ENCODE measurements at places on chromosomes 7 and 10.

DNA sequence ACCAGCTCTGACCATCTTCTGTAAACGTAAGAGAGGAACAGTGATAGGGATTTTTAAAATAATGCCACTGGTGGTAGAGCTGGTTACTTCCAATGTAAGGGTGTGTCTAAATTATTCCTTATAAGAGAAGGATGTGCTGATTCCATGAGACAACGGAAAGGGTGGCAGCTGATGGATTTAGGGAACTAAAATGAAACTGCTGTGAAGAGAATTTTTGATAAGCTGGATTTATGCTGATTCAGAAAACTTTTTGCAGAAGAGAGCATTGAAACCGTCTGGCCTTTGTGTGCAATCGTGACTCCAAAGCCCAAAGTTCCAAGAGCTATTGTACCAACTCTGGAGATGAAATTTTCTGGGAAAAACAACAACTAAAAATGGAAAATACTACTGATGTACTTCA is 301.0 kb downstream of the PRPF18 start:
- DNase-seq, result no peak

- no peak for DNase-seq
Measured at GRCh38 chr10:113522460-113522859, 30.4 kb upstream of the HABP2 start.

- no peak for DNase-seq
Measured at GRCh38 chr7:19701471-19701870, 7.4 kb downstream of the POLR1F start.

GRCh38 chr7:84647797-84648757 is 453.5 kb upstream of the SEMA3A start:
- no peak for DNase-seq

DNA sequence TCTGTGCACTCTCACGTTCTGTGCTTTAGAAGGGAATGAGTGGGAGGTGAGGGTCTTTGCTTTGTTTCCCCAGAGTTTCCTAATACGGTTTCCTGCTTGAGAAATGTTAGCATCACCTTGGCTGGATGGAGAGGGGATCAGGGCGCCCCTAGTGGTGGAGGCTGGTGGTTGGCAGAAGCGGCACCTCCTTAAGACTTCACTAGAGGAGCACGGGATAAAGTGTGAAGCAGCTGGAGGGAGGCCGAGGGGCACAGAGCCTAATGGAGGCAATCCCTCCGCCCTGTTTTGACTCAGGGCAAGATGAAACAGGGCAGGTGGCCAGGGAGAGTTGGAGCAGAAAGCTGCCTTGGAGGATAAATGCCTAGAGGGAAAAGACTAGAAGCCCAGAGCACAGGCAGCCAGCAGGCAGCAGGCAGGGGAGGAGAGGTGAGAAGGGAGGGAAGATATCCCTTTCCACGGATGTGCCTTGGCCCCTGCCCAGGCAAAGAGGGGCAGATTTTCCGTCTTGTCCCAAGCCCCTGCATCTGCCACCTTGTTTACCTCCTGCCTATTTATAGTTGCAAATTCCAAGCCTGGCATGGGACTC is 56.0 kb upstream of the BTRC start:
- peak; percentile 59 for DNase-seq

DNA sequence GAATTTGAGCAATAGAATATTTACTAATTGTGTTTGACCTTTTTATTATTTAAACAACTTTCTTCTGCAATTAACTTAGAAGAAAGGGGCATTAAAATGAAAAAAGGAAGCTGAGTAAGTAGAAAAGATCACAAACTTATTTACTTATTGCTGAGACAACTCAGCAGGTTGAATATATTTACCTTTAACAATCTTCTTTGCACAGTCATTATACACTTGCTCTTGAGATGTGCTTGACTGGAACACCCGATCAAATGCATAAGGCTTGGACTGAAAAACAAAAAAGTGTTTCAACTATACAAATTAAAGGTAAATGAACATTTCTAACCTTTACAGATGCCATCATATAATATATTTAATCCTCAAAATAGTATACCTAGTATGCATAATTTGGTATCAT is 7.9 kb downstream of the KIF5B start:
- DNase-seq, result no peak

GRCh38 chr7:48052748-48053147 is 17.4 kb downstream of the C7orf57 start:
- DNase-seq, result peak; percentile 17

DNA sequence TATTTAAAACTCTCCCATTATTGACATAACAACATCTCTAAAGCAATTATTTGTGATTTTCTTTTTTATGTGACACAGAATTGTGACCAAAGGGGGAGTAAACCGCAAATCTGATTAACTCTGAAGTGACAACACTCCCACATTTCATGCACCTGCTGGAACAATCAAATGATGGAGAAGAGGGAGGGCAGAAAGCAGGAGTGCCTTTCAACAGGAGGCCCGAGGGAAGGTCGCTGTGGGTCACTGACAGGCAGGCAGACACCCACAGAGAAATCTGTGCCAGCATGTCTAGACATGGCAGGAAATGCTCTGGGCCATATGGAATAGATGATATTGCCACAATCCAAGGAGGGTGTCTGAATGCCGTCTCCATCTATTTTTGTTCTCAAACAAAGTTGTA is 247.3 kb downstream of the DOCK4 start:
- DNase-seq, result no peak

GRCh38 chr7:3616306-3616705 is 315.3 kb downstream of the SDK1 start:
- DNase-seq, result no peak

DNA sequence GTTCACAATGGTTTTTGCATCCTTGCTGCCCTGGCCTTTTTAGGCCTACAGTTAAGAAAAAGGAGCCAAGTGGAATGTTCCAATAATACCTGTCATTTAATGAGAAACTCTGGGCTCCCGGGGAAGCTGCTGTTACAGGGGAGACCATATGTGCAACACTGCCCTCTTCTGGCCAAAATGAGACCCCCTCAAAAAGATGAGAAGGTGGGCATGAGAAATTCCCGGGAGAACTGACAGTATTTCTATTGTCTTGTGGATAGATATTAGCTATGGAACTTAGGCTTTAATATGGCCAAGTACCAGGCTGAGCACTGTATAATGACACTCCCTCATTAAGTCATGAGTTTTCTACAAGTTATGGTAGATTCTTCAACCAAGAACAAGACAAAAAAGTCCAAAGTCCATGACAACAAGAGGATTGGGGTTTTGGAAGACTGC is 99.4 kb downstream of the CCDC3 start:
- peak; percentile 6 for DNase-seq

GRCh38 chr7:25863005-25863728 is 288.8 kb upstream of the NFE2L3 start:
- DNase-seq, result no peak

- DNase-seq, result no peak
Measured at GRCh38 chr10:20277820-20278219, 461.6 kb downstream of the PLXDC2 start.

- no peak for DNase-seq
Measured at GRCh38 chr10:23540401-23541030, 101.6 kb downstream of the OTUD1 start.

GRCh38 chr7:128390871-128391565 is 18.8 kb downstream of the IMPDH1 start:
- no peak for DNase-seq

GRCh38 chr7:90411510-90411909 is 8.2 kb downstream of the CLDN12 start:
- no peak for DNase-seq

DNA sequence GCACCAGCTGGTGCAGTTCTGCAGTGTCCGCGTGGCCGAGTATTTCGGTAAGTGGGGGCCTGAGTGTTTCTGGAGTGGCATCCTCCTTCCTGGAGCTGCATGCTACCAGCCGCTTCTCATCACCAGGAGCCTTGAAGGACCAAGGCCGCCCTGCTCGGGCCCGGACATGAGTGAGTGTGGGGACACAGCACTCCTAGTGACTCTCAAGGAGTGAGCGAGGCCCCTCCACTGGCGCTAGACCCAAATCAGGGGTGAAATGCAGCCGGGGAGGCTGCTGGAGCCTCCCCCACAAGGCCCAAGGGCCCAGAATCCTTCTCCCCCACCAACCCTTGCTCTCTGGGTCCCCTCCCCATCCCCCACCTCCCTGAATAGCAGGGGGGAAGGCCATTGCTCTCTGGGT is 48.0 kb downstream of the CAMK2B start:
- no peak for DNase-seq

- no peak for DNase-seq
Measured at GRCh38 chr7:36300696-36301350, 88.8 kb upstream of the ANLN start.

DNA sequence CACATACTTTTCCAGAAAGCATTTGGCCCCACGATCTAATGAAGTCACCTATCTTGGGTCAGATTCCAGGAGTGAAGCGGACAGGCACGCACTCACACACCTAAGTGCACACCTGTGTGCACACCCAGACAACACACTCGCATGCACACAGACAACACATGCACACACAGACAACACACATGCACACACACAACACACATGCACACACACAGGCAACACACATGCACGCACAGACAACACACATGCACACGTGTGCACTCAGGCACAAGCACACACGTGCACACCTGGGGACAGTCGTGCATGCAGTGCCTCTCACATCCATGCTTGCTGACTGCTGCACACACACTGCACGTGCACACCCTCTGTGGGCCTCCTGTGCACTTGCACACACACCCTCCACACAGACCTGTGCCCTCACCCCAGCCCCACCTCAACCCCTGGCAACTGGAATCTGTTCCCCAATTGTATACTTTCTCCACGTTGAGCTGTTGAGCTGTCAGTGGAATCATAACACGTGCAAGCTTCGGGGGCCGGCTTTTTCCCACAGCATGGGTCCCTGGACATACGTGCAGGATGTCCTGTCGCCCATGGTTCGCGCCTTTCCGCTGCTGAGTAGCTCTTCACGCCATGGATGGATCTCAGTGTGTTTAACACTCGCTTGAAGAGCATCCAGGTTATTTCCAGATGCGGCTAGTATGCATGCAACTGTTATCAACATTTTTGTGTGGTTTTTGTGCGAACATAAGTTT is 55.3 kb upstream of the CFAP46 start:
- no peak for DNase-seq

- peak; percentile 61 for DNase-seq
Measured at GRCh38 chr10:73096041-73096448, 621 bp downstream of the P4HA1 start.

DNA sequence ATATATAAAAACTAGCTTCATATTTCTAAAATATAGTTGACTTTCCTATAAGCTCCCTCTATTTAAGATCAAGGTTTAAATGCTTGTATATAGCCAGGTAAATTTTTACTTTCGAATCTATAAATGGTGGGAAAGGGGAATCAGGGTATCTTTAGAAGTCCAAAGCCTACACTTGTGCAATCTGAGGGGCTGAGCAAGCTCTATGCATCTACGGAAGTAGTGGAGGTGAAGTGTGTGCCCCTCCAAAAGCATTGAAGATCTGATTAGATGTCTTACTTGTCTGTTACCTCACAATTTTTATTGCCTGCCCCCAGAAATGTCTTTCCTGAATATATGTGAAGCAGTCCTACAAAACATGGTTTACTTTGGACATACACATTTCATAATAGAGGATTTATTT is 1.6 kb downstream of the AKAP9 start:
- DNase-seq, result no peak

DNA sequence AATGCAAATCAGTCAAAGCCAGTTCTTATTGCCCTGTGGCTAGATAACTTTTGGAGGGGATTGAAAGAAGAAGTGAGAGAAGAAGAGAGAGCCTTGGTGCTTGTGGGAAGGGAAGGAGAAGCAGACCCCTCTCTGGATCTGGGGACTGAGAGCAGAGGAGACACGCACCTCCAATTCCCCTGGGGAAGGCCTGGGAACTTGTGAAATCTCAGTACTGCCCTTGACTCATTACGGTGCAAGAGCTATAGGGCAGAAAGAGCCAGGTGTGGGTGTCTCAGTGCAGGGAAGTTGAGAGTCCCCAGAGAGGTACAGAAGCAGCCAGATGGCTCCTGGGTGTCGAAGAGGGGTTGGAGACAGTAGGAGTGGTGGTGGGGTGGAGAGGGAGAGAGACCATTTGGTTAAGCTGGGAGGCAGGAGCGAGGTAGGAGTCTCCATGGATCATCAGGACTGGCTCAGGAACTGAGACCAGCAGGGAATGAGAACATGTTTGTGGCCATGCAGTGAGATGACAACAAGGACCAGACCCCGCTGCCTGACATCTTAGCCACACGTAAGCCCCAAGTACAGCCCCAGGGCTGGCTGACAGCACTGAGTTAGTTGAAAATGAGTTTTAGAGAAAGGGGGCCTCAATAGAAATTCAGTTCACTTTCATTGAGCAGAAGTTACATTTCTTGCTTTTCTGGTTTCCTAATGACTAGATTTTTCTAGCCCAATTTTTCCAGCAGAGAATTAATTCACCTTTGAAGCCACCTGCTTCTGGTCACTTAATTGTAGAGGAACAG is 238.2 kb downstream of the BUB3 start:
- no peak for DNase-seq

DNA sequence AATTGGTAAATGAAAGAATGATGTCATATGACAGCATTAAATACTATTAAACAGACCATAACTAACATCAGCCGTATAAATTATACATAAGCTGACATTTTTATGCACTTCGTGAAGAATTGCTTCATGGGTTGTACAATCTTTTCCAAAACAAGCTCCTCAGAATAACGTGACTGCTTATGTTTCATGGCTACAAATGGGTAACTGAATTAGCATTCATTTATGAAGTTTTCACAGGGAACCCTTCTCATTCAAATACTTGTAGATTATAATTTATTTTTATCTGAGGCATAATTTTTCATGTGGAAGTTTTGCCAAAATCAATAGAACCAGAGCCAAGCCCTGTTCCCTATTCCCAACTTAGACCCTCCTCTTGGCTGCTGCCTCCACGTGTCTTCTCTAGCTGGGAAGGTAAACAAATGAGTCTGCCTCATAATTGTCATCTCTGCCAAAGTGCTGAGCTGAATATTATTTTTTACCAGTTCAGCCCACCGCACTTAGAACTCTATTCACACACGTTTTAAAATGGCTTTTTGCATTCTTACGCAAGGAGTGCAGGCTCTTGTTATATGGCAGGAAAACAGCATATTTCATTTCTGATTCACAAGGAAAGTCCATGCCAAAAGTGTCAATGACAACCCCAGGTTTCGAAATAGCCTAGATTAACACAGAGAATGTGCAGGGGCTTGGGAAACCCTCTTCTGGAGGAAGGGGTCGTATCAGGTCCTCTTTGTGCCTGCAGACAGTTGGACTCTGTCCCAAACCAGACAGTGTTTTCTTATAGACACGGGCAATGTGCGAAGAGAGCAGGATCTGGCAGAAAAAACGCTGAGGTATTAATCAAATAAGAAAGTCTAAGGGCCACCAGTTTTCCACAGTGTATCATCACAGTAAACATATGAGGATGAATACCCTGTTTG is 370.7 kb upstream of the MGMT start:
- DNase-seq, result no peak

- DNase-seq, result no peak
Measured at GRCh38 chr10:30553626-30554439, 75.7 kb downstream of the LYZL2 start.
